ENCODE measurements at places on chromosomes 5 and 9. TPM values are rescaled to one million over a fixed set of nuclear protein-coding genes. Genes with fewer than 3 reads are reported as not detected.

The AGPAT2 gene
- total RNA-seq: 18.4 TPM

The EQTN gene
- not detected for total RNA-seq

The IRX1 gene
- total RNA-seq: not detected

The HK3 gene
- 1.5 TPM for total RNA-seq

The LRRC14B gene
- not detected for total RNA-seq

The CSF1R gene
- total RNA-seq: 2.7 TPM

The IL4 gene
- total RNA-seq: 6.4 TPM

The PIP5K1B gene
- 3.1 TPM for total RNA-seq

The C9 gene
- not detected for total RNA-seq

Data from CD8-positive, alpha-beta memory T cell (primary cell).